A549 treated with CORT108297 at 1 μM for 4 hours (cell line): ENCODE measurements at places on chromosomes 5 and 9. TPM values are rescaled to one million over a fixed set of nuclear protein-coding genes. Genes with fewer than 3 reads are reported as not detected.

CDC25C gene
- 10.1 to 12.7 TPM (median 11.5 TPM) in 5 replicates for total RNA-seq

SPATA31C1 gene
- total RNA-seq, result not detected in 5 replicates

CDH12 gene
- not detected in 5 replicates for total RNA-seq

IL7R gene
- total RNA-seq, result 0.31 to 0.46 TPM (median 0.41 TPM) in 5 replicates

TLX3 gene
- total RNA-seq, result not detected in 5 replicates

CCL28 gene
- total RNA-seq, result 0.08 to 0.23 TPM (median 0.15 TPM) in 5 replicates

SCGB3A1 gene
- total RNA-seq, result not detected in 5 replicates

MYOT gene
- total RNA-seq, result not detected in 5 replicates

PRR16 gene
- total RNA-seq, result not detected in 5 replicates

UGT3A2 gene
- not detected in 5 replicates for total RNA-seq

PHF2 gene
- total RNA-seq, result 15.5 to 18.9 TPM (median 17.2 TPM) in 5 replicates

POLR1E gene
- 37.2 to 41.3 TPM (median 38.8 TPM) in 5 replicates for total RNA-seq

PLEKHG4B gene
- total RNA-seq, result 0.45 to 1.1 TPM (median 1.1 TPM) in 5 replicates

TMEFF1 gene
- total RNA-seq, result 0.68 to 1.8 TPM (median 1.2 TPM) in 5 replicates
